Fibroblast of the conjunctiva (primary cell): ENCODE measurements at places on chromosomes 7 and 10.

- DNase-seq: peak; percentile 49
Measured at GRCh38 chr10:77405771-77406241, 231.8 kb downstream of the KCNMA1 start.

- DNase-seq: no peak
Measured at GRCh38 chr10:91883549-91884444, 25.5 kb downstream of the FGFBP3 start.

- no peak for DNase-seq
Measured at GRCh38 chr10:59885430-59886134, 20.8 kb downstream of the CCDC6 start.

DNA sequence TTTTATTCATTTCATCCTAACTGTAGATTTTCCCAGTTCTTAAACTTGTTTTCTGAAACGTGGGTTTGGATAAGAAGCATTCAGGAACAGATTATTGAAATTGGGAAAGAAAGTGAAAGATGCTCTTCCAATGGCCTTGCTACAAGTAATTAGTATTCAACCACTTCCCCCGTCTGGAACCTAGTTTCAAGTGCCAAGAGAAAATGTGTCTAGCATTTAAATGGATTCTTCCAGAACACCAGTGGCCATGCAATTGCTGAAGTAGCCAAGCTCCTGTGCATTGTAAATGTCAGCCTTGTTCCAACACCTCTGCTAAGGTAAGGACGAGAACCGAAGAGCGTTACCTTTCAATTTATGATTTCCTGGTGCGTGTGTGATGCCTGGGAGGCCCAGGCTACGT lies 68.2 kb downstream of the PFKFB3 start:
- DNase-seq: no peak

DNA sequence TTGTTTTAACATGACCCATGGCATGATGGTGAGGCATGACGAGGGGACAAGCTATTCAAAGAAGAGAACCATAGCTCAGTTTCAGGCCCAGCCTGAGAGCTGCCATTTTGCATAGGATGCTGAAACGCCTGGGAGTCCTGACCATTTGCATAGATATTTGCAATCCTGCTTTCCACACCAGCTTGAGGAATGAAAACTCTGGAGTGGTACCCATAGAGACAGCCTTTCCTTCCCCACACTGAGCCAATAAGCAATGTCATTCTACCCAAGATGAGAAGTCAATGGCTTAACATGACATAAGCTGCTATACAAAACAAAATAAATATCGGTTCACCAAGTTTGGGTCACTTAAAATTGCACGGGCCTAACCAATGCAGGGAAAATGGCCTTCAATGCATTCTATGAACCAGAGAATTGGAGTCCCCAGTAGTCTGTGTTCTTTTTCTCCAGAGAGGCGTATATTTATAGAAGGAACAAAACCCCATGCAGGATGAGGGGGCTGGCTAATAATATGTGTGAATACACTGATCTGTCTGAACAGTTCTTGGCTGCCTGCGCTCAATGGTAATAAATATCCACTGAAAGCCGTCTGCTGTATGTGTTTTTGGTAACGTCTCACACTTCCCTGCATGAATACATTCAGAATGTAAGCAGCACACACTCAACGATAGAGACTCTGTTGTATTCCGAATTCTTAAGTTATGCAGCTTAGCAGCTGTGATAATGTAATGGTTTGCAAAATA lies 329.3 kb downstream of the FRMD4A start:
- DNase-seq: no peak

DNA sequence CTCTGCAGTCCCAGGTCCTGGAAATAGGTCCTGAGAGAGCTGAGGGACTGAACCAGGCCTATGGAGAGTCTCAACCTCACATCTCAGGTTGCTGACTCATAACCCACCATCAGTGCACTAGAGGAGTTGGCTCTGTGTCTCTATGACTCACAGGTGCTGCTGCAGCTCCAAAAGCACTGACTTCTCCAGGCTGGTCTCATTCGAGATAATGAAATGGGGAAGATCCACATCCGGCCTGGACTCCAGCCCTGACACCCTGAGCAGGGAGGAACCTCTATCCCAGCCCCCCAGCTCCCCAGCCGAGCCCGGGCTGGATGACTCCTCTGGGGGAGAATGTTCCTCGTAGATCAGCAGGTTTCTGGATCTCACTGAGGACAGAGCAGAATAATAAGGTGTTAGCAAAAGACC lies 35.5 kb upstream of the DGKI start:
- peak; percentile 89 for DNase-seq
